ENCODE measurements at places on chromosomes 12 and 14. TPM values are rescaled to one million over a fixed set of nuclear protein-coding genes. Genes with fewer than 3 reads are reported as not detected.

DNA sequence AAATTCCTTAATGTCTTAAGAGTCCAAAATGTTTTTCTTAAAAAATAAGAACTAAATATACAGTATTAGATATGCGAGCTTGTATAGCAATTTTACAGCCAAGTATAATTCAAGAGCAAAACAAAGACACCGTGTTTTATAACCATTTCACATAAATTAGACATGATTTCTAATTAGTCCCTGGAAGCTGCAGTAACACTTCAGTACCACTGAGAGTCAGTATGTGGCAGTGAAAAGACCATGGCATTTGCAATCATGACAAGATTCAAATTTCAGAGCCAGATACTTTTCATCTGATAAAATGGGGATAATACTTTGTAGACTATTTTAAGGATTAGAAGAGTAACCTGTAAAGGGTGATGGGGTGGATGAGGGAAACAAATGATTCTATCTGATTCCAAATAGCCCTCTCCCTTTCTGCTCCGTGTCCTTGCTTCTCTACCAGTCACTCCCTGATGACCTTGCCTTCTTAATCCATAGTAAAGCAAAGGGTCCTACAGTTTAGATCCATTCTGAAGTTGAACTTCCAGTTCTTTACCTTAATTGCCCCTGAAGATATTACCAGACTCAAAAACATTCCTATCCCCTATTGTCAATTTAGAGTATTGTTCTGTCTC lies 145.4 kb upstream of the ABCD2 start:
- DNase-seq, result no peak

GRCh38 chr14:76695263-76695920 lies 65.9 kb upstream of the VASH1 start:
- DNase-seq, result no peak

DNA sequence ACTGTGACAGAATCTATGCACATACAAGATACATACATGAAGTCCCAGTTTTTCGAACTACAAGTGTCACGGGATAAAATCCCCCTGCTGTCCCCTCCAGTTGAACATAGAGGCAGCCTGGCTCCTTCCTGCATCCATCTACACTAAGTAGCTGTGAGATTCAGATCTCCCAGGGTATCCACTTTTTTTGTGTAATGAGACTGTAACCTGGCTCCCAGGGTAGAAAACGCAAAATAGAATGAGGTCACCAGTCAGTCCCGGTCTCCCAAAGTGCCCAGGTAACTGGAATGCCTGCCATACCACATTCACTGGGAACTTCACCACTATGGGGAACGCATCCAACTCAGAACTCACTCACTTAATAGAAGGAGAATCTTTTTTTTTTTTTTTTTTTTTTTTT lies 67.8 kb downstream of the TMCC3 start:
- DNase-seq, result no peak

GRCh38 chr14:26163761-26164160 lies 434.1 kb downstream of the NOVA1 start:
- no peak for DNase-seq

KLHL42 gene
- total RNA-seq, result 78.1 TPM

- no peak for DNase-seq
These were observed 12.3 kb downstream of the KRT1 start for GRCh38 chr12:52667931-52668330.

- DNase-seq, result no peak
These were observed 552.6 kb upstream of the ATP2B1 start for GRCh38 chr12:90261283-90261682.

PCED1B gene
- total RNA-seq, result 11.9 TPM

DNA sequence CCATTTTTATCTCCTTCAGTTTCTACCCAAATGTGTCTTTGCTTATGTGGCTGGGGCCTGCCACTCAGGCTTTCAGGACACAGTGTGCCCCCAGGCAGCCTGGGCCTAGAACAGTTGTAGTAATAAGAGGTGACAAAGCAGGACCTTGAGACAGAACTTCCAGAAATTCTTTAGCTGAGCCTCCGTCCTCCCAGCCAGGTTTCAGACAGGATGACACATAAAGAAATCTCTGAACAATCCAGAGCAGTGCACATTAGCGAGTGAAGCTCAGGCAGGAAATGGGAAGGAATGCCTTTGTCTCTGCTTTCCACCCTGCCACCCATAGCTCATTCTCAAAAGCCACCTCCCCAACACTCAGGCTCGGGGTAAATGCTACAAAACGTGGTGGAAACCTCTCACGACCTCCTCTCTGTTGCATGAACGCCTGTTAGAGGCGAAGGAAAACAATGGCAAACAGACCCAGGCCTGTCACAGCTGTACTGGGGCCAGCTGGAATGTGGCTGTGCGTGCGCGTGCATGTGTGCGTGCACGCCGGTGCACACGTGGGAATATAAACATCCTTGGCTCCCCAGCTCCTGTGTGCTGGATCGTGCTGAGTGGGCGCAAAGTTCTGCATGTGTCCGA lies 286.7 kb downstream of the ZFP36L1 start:
- DNase-seq, result peak; percentile 79

- DNase-seq, result no peak
These were observed 861.1 kb downstream of the GALC start for GRCh38 chr14:87131879-87132278.

M6PR gene
- 63.1 TPM for total RNA-seq

OR5AU1 gene
- total RNA-seq, result not detected

TTC6 gene
- not detected for total RNA-seq

EML1 gene
- total RNA-seq, result 91.5 TPM

ANKS1B gene
- total RNA-seq, result 57.3 TPM

GRCh38 chr12:67966560-67966959 lies 22.7 kb upstream of the IFNG-AS1 start:
- no peak for DNase-seq

GRCh38 chr12:84508851-84509260 lies 403.7 kb downstream of the SLC6A15 start:
- peak; percentile 75 for DNase-seq

- no peak for DNase-seq
These were observed 9.0 kb downstream of the ATF1 start for GRCh38 chr12:50772877-50773276.

GRCh38 chr14:61596990-61597389 lies 98.3 kb upstream of the HIF1A start:
- no peak for DNase-seq

DNA sequence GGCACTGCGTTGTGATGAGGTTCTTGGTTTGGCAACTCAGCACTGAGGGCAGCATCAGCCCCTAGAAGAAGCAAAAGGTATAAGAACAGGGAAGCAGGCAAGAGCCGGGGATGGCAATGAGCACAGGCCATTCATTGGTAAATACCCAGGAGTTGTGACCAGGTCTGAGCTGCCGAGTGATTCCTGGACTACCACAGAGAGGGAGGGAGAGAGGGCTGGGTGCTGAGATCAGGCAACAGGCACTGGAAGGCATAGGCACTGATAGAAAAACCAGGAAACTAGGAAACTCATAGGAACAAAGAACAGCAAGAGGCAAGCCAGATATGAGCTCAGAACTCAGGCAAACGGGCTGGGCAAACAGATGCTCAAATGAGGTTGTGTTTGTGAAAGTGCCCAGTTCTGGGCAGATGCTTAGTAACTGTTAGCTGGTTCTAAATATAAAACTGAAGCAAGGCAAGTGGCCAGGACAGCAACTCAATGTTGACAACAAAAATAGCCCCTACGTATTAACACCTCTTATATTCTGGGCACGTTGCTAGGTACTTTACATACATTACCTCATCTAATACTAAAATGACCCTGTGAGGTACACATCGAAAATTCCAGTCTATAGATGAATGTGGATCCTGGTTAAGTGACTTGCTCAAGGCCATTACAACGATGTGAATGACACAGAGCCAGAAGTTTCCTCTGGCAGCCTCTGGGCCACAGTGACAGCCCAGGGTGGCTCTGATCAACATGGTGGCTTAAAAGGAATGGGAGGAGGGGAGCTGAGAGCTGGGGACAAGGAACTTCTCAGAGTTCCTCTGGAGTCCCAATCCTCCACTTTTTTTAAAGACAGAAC lies 121.1 kb downstream of the PRMT8 start:
- DNase-seq, result no peak

GRCh38 chr12:13141686-13142085 lies 38.2 kb upstream of the GSG1 start:
- no peak for DNase-seq

- DNase-seq, result no peak
These were observed 79.2 kb upstream of the BTG1 start for GRCh38 chr12:92224685-92225331.

- DNase-seq, result no peak
These were observed 2.2 kb downstream of the CYP27B1 start for GRCh38 chr12:57764662-57765002.

DNA sequence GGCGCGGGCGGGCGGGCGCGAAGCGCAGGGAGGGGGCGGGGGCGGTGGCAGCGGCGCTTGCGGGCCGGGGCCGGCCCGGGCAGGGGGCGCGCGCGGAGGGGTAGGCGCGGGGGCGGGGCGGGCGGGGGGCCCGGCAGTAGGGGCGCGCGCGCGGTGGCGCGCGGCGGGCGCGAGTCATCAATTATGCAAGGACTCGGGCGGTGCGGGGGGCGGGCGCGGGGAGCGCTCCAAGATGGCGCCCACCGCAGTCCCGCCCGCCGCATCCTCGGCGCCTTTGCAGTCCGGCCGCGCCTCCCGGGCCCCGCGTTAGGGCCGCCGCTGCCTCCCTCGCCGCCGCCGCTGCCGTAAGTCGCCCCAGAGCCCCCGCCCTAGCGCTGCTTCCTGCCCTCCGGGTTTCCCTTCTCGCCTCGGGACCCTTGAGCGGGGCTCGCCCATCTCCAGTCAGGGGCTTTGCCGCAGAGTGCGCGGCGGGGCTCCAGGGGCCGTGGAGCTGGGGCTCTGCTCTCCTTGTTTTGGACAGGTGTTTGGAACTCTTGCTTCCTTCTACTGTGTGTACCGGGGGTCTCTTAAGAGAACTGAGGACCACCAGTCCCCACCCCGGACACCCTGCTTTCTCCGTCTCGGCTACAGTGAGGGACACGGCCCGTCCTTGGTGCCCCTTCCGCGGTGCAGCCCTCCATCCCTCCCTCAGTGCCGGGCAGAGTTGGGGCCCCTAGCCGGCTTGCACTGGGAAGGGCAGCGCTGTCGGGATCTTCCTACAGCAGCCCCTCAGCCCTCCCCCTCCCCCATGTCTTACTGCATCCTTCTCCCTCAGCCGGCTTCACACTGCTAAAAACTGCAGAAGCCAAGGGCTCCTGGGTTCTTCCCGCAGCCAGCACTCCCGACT lies at the start of gene SCN8A:
Gene SCN8A, plus strand, starts transcription at position 218 of the 886 bp plus-strand sequence. CDS start 71,585 bp downstream, outside the sequence.
- no peak for DNase-seq

All from sigmoid colon (tissue), 7 donors.